ENCODE measurements at places on chromosomes 16 and 17.

- DNase-seq: no peak
Observed at GRCh38 chr16:48272837-48273421, 25.6 kb upstream of the ABCC11 start.

- DNase-seq: peak; percentile 94
Observed at GRCh38 chr17:77528516-77529327, 388.0 kb downstream of the SEC14L1 start.

- DNase-seq: no peak
Observed at GRCh38 chr17:28381141-28381825, 9.8 kb downstream of the SARM1 start.

DNA sequence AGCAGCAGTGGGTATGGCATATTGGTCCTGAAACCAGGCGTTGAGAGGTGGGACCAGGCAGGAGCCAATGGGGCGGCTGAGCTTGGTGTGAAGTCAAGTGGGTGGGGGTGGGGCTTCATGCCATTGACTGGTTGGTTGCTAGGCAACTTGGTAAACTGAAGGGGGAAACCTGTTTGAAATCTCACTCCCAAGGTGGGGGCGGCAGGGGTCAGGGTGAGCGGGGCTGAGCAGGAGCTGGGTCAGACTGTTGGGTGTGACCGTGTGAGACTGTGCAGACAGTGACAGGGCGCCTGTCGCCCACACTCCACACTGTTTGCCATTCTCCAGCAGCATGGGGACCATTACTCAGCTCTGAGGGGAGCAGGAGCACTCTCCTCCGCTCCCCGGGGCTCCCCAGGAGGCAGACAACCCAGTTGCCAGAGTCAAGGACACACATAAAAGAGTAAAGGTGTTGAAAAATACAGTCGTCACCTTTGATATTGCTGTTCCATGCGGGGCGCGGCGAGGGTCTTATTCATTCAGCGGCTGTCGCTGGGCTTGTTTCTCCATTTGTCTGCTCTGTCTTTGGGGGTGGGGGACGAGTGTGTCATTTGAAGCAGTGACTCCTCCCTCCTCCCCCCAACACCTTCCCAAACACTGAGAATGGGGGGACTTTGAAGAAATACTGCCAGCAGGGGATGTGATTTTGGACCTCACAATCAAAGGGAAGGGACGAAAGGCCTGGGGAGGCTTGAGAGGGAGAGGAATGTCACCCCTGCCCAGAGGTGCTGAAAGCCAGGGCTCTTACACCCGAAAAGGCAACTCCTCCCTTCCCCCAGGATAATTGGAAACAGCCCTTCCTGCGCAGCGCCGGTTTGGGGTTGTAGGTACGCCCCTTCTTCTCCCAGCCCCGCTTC, 1.2 kb upstream of the EFNB3 start:
- peak; percentile 52 for DNase-seq

DNA sequence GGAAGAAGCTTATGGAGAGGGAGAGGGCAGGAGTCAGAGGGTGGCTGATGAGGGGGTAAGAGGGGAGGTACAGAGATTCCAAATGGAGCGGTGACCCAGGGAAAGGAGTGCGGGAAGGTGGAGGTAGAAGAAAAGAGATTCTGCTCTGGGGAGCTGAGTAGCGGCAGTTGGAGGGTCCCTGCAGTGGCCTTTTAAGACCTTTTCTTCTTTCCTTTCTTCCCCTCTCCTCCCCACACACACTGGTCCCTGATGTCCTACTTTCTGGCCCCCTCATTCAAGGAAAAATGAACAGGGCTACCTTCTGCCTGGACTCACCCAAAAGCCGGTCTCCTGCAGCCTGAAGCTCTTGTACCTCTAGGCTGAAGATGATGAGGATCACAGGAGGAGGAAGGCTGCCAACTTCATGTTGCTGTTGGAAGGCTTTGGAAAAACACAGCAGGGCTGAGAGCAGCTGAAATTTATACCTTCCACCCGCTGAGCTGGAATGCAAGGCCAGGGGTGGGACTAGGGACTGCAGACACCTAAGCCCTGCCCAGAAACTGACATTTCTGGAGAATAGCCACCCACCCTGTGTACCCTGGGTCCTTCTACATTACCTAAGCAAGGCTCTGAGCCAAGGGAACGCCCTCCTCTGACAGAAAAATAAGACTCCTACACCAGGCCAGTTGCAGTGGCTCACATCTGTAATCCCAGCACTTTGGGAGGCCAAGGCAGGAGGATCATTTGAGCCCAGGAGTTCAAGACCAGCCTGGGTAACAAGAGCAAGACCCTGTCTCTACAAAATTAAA, 9.4 kb upstream of the HEATR6 start:
- DNase-seq: no peak

- DNase-seq: no peak
Observed at GRCh38 chr16:86848821-86849220, 270.5 kb downstream of the FOXL1 start.

GRCh38 chr17:17812211-17813054, 24.4 kb downstream of the SREBF1 start:
- peak; percentile 80 for DNase-seq

GRCh38 chr17:68061512-68062313, 26.2 kb downstream of the KPNA2 start:
- DNase-seq: no peak

- no peak for DNase-seq
Observed at GRCh38 chr16:17245776-17246175, 225.0 kb downstream of the XYLT1 start.

DNA sequence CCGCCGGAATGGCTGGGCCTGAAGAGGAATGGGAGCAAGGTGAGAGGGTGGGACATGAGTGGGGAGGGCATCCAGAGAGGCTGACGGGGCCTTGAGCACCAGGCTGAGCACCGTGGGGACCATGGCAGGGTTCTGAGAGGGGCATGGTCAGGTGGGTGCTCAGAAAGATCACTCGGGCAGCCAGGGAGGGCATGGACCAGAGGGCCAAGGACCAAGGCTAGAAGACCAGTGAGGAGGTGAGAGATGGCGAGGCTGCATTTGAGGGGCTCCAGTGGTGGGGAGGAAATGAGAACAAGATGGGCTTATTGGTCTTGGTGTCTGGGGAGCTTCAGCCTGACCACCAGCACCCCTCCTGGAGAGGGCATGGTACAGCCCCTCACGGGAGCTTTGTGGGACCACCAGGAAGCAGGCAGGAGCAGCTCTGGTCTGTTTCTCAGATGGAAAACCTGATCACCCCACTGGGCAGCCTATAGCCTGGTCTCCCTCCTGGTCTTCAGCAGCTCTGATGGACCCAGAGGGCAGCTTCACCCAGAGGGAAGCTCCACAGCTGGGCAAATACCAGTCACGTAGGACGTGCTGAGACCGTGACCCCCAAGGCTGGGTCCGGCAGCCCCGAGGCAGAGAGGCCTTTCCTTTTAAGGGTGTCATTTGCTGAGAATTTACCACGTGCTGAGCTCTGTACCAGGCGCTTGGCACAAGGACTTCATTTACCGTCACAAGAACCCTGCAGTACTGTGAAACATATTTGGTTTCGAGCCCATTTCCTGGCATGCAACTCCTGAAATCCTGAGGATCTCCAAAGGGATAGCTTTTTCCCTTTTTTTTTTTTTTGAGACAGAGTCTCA, 11.4 kb upstream of the NCBP3 start:
- no peak for DNase-seq

GRCh38 chr16:52252680-52253079, 294.3 kb downstream of the TOX3 start:
- no peak for DNase-seq

GRCh38 chr16:3800477-3801270, 79.8 kb downstream of the CREBBP start:
- no peak for DNase-seq

DNA sequence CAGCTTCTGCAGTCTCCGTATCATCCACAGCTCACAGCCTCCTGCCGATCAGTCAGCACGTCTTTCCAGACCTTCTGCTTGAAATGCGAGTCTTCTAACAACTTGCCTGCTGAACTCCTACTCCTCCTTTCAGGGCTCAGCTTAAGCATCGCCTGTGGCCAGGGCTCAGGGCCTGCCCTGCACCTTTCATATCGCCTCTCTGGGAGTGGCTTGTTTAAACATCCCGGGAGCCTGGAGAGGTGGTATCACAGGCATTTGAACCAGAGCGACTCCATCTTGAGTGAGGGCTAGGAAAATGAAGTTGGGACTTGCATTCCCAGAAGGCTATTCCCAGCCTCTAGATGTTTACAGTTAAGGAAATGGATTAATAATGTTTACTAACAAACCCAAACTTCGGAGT, 13.9 kb upstream of the CYB561 start:
- no peak for DNase-seq

- no peak for DNase-seq
Observed at GRCh38 chr17:44247876-44248736, 19.8 kb downstream of the SLC4A1 start.

- DNase-seq: no peak
Observed at GRCh38 chr17:74686761-74687160, 26.0 kb downstream of the CD300LF start.

- DNase-seq: no peak
Observed at GRCh38 chr17:45751466-45751865, 32.7 kb upstream of the CRHR1 start.

DNA sequence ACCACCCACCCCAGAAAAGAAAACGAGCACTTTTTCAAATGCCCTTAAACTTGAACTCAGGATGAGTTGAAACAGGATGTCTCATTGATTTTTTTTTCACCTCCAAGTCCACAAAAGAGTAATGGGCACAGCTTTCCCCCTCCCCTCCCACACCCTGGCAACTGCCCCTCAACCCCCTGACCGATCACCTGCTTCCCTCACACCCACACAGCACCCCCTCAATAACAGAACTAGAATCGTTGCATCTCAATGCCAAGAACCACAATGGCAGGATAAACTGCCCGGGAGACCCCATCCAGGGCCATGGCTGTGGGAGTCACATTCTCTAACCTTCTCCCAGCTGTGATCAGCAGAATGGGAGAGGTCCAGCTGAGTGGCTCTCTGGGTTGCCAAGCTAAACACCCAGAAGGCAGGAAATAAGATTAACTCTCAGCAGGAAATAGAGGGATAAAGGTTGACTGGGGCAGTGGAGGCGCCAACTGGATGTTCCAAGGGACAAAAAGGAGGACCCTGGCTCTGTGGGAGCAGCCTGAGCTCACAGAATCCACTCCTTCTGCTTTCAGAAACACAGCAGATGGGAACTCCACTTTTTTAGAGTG, 128.0 kb upstream of the SDK2 start:
- DNase-seq: peak; percentile 76
